ENCODE measurements at places on chromosomes 6 and 20.

GRCh38 chr6:104698979-104699378 lies 160.7 kb downstream of the HACE1 start:
- no peak for DNase-seq

- no peak for DNase-seq
Observed at GRCh38 chr6:81401970-81402690, 350.4 kb downstream of the TENT5A start.

GRCh38 chr20:50548396-50548795 lies 38.2 kb downstream of the PTPN1 start:
- DNase-seq = no peak

- no peak for DNase-seq
Observed at GRCh38 chr6:70381417-70381782, 31.9 kb upstream of the FAM135A start.

DNA sequence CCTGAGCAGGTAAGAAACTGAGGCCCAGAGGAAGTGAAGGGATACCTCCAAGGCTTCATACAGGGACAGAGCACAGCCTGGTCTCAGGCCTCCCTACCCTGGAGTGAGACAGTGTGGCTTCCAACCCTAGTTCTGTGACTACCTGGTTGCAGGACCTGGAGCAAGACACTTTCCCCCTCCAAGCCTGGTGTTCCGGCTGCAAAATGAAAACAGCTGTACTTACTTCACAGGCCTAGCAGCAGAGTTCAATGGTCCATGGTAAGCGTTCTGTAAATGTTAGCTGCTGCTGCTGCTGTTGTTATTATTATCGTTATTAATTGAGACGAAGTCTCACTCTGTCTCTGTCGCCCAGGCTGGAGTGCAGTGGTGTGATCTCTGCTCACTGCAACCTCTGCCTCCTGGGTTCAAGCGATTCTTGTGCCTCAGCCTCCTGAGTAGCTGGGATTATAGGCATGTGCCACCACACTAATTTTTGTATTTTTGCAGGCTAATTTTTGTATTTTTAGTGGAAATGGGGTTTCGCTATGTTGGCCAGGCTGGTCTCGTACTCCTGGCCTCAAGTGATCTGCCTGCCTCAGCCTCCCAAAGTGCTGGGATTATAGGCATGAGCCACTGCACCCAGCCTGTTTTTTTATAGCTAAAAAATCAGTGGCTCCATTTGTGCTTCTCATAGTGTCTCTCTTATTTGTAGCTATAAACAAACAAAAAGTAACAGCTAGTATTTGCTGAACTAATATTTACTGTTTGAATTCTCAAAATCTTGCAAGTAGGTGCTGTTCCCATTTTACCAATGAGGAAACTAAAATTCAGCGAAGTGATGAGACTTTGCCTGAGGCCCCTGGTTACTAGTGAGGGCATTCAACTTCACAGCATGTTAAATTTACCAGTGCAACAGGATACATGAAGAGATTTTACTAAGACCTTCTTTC lies 41.9 kb downstream of the COX4I2 start:
- DNase-seq = no peak

GRCh38 chr6:52616059-52616690 lies 39.3 kb upstream of the TRAM2 start:
- DNase-seq = no peak

DNA sequence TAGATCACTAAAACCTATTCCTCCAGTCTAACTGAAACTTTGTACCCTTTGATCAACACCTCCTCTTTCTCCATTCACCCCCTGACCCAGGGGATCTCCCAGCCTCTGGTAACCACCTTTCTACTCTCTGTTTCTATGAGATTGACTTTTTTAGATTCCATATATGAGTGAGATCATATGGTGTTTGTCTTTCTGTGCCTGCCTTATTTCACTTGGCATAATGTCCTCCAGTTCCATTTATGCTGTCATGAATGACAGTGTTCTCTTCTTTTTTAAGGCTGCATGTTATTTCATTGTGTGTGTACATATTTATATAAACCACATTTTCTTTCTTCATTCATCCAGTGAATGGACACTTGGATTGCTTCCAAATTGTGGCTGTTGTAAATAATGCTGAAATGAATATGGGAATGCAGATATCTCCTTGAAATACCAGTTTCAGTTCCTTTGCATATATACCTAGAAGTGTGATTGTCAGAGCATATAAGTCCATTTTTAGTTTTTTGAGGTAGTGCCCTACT lies 57.7 kb downstream of the DHX35 start:
- DNase-seq = no peak

- no peak for DNase-seq
Observed at GRCh38 chr6:11960909-11961779, 51.0 kb upstream of the HIVEP1 start.

DNA sequence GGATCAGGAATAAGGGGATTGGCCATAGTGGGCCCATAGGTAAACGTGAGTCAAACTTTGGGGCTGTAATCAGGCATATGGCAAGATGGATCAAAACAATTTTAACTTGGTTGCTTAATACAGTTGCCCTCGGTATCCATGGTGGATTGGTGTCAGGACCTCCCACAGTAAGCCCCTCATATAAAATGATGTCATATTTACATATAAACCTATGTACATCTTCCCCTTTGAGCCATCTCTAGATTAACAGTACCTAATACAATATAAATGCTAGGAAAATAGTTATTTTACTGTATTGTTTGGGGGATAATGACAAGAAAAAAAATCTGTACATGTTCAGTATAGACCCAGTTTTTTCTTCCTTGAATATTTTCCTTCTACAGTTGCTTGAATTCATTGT lies 7.4 kb upstream of the ACAT2 start:
- DNase-seq = no peak

- DNase-seq = peak; percentile 90
Observed at GRCh38 chr6:106546691-106547414, 82.4 kb downstream of the RTN4IP1 start.

DNA sequence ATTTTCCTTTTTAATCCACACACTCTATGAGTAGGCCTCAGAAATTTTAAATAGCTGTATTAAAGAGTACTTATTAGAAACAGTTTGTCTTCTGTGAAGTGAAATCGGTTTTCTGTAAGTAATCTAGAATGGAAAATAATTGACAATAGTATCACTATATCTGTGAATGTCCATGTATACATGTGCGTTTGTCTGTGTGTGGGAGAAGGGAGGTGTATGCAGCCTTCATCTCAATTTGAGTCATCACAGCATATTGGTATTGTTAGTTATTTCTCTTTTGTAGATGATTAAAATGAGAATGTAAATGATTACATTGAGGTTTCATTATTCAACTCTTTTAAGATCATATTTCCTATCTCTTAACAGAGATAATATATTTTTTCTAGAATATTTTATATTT lies 206.0 kb downstream of the EYS start:
- DNase-seq = no peak

DNA sequence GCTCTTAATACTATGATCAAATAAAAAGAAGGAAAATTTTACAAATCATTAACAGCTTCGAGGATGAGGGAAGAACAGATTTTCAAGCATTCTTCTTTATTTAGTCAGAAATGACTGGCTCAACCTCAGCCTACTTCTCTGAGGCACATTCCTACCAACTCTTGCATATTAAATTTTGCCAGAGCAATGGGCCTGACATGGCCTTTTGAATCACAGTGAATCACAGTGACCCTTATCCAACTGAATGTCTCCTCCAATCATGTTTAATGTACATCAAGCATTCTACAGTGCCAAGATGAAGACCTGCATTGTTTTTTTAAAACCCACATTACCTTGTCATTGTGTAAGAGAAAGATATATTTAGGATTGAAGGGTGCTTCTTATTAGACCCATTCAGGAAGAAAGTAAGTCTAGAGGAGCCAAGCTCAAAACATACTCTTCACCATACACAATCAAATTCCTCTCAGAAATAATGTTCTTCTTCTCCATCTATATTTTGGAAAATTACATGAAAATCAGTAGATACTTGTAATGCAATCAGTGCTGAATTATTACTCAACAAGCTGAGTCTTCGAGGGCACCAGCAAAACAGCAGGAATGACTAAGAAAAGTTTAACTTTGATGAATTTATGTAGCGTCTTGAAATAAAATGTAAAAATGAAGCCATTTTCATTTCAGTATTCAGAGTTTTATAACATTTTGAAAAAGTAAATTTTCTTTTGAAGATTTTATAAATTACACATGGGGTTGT lies 44.1 kb upstream of the MOXD1 start:
- DNase-seq = no peak

DNA sequence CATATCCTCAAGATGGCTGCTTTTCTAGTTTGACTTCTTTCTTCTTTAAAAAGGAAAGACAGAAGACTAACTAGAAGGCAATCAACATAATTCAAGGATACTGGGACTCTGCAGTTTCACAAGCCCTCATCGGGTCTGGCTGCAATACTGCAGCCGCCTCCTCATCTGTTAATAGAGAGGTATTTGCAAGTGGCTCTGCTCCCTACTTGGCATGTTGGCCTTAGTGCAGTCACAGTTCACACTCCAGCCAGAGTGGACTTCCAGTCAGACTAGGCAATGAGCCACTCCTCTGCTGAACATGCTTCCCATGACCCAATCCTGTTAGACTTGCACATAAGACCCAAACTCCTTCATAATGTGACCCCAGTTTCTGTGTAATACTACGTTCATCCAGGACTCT lies 141.9 kb upstream of the ENPP5 start:
- DNase-seq = no peak

- peak; percentile 71 for DNase-seq
Observed at GRCh38 chr6:29967379-29968010, 25.2 kb downstream of the HLA-A start.

DNA sequence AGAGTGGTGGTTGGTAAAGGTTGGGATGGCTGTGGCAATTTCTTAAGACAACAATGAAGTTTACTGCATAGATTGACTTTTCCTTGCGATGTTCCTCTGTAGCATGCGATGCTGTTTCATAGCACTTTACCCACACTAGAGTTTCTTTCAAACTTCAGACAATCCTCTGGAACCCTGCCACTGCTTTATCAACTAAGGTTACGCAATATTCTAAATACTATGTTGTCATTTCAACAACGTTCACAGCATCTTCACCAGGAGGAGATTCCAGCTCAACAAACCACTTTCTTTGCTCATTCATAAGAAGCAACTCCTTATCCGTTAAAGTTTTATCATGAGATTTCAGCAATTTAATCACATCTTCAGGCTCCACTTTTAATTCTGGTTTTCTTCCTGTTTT lies 161.2 kb upstream of the NRSN1 start:
- DNase-seq = no peak

GRCh38 chr6:137415127-137415833 lies 78.9 kb downstream of the OLIG3 start:
- peak; percentile 22 for DNase-seq

GRCh38 chr6:24851086-24851485 lies 52.4 kb upstream of the ARMH2 start:
- DNase-seq = no peak

DNA sequence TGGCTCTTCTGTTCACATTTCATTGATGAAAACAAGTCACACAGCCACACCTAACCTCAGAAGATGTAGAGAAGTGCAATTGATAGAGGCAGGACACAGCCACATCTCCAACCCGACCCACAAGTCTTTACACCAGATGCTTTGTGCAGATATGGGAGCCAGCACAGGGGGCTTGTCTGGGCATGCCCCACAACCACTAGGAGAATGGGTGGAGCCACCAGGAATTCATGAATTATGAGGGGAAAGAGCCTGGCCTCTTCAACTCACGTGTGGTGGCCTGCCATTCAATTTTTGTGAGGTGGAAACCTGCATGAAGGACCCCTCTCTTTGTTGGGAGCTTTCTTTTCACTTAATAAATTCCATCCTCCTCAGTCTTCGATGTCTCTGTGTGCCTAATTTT lies 79.1 kb downstream of the OGFRL1 start:
- no peak for DNase-seq

DNA sequence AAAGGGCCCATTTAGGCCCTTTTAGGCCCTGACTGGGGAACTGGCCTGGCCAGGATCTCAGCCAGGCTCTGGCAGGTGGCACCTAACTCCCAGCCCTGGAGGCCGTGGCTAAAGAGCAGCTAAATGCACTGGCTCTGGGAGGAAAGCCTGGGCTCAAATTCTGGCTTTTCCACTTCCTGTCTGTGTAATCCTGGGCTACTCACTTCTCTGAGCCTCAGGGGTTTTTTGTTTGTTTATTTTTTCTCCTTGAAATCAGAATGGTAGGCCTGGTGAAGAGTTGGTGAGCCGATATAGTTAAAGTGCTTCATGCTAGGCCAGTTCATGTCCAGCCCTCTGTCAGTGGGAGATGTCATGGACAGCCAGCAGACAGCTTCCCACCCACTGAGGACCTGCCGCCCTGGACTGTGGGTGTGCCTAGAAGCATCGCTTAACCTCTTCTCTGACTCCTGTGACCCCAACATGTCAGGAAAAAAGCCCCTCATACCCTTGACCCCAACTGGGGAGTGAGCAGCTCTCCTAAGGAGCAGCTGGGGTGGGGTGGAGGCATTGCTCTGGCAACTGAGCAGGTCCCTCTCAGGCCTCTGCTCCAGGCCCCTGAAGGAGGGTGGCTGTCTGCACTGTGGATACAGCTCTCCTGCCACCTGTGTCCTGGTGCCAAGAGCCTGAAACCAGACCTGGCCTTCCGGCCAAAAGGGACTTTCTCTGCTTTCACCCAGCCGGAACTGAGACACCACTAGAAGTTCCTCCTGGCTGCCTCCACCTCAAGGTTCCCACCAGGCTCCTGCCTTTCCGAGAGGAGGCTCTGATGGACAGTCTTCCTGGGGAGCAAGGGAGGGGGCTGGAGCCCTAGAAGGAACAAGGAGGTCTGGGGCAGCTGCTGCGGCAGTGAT lies 57.2 kb upstream of the MYL9 start:
- DNase-seq = no peak

GRCh38 chr6:73523434-73524123 lies 2.7 kb upstream of the EEF1A1 start:
- no peak for DNase-seq

DNA sequence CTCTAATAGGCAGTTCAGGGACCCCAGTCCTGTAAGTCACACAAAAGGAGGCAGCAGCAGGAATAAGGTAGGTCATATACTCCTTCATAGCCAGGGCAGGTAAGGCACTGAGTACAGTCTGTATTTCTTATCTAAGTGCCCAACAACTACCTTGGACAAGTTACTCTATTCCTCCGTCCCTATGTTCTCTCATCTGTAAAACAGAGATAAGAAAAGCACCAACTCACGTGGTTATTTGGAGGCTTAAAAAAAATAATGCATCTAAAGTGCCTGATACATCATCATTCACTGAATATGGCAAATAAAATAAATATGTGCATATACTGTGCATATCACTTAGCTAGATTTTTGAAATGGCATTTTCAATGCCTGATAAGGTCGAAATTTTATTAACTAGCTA lies 298.1 kb upstream of the CDYL start:
- no peak for DNase-seq

GRCh38 chr6:106098383-106099234 lies 12.5 kb downstream of the PRDM1 start:
- DNase-seq = no peak

DNA sequence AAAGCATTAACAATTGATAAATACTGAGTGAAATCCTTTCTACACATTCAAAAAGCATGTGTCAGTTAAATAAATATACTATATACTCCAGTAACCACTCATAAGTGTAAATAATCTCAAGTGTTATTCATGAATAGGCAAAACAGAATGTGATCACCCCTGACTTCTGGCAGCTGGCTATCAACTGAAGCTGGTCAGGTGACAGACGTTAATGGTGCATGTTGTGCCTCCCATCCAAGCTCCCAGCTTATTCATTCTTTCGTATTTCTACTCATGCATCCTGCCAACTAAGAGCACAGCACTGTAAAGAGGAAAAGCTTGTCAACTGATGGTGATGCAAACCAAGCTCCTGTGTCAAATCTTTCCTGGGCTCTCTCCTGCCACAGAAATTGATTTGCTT lies 7.7 kb downstream of the PSMB1 start:
- DNase-seq = no peak

- DNase-seq = no peak
Observed at GRCh38 chr6:151690768-151691562, 116.5 kb upstream of the ESR1 start.

Measured in Panc1 (cell line).